DND-41 (cell line): ENCODE measurements at places on chromosomes 7 and 10.

DNA sequence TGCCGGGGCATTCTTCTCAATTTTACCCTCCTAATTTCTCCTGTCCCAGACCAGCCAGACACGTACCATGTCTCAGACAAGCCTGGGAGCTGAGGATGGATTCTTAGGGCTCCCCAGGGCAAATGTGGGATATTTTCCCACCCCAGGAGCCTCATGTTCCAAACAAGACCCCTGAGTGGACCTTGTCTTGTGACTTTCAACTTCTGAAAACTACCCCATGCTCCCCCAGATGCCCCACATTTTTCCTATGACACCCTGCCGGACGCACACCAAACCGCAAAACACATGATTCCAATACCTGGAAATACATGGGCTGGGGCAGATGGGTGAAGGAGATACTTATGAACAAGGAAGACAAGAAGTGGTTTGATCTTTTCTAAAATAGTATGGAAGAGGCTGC lies 874 bp downstream of the GIMAP5 start:
- DNase-seq = peak; percentile 65
- peak overlapping the region; percentile 95 for H3K27ac ChIP-seq
- no peaks in the 10 kb centered on the region for H3K27me3 ChIP-seq
- peaks cover 81% of the 10 kb centered on the region for H3K4me1 ChIP-seq

DNA sequence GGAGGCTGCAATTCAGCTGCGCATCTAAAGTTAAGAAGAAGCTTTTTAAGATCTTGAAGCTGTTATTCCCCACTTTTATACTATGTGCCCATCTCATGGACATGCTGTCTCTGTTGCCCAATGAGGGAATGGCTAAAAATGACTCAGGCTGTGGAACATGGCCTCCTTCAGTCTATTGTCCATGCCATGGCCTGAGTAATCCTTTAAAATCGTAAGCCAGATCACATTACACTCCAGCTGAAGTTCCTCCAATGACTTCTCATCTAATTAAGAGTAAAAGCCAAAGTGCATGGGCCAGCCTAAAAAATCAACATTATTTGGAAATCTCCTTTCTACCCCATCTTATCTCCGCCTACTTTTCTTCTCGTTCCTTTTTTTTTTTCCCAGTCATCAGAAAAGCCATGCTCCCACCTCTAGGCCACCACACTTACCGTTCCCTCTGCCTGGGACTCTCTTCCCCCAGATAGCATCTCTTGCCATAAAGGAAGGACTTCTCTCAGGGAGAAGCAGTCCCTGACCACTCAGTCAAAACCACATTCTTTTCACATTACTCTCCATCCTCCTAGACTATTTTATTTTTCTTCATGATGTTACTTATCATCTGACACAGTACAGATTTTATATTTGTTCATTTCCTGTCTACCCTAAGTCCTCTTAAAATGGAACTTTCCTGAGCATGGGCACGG lies 337.4 kb downstream of the PRPF18 start:
- H3K4me3 ChIP-seq = no peak overlapping the region
- peaks cover 5% of the 10 kb centered on the region for H3K27me3 ChIP-seq
- no peaks in the 10 kb centered on the region for H3K4me1 ChIP-seq
- no peaks in the 10 kb centered on the region for H3K36me3 ChIP-seq
- DNase-seq = no peak

GRCh38 chr10:129642427-129642826 lies 175.4 kb downstream of the MGMT start:
- no peaks in the 10 kb centered on the region for H3K27me3 ChIP-seq
- no peak overlapping the region for H3K4me3 ChIP-seq
- peaks cover 9% of the 10 kb centered on the region for H3K4me1 ChIP-seq
- no peak overlapping the region for H3K27ac ChIP-seq
- H3K36me3 ChIP-seq = no peaks in the 10 kb centered on the region; the same call in 1 of the 2 replicates
- DNase-seq = no peak

DNA sequence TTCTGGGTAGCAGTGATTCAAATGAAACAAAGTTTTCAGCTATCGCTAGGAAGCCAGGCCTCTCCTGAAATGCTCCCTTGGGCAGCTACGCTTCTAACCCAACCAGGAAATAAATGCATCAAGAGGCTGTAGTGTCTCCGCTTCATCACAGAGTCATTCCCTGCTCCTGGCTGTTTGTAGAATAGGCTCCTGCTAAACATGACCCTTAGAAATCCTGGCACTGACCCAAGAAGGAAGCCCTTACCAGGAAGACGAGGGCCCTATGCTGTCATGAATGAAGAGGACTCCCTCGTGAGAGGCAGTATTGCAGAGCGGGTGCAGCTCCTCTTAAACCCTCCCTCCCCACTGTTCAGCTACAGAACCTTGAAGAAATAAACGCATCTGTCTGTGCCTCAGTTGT lies 48.3 kb downstream of the NOD1 start:
- H3K4me1 ChIP-seq = no peaks in the 10 kb centered on the region
- H3K27me3 ChIP-seq = no peaks in the 10 kb centered on the region
- H3K4me3 ChIP-seq = no peak overlapping the region
- no peak for DNase-seq
- no peak overlapping the region for H3K27ac ChIP-seq

DNA sequence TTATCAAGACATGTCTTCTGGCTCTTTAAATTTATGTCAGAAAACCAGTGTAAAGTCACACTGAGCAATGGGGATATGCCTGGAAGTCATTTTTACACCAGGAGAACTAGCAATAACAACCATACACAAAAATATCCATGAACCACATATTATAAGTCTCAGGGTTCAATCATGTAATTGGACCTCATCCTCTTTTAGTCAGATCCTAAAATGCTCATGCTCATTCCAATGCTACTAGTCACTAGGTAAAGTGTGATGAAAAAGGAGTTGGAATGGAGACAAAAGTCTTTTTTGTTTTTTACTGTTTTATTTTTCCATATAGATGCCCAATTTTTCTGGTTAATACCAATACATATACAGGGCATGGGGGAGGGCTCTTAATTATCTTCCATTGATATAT lies 306.1 kb downstream of the DGKB start:
- H3K27me3 ChIP-seq = no peaks in the 10 kb centered on the region
- no peaks in the 10 kb centered on the region for H3K4me1 ChIP-seq
- H3K36me3 ChIP-seq = no peaks in the 10 kb centered on the region
- H3K4me3 ChIP-seq = no peak overlapping the region
- H3K27ac ChIP-seq = no peak overlapping the region

GRCh38 chr7:140873434-140873833 lies 51.3 kb downstream of the BRAF start:
- no peak overlapping the region for H3K4me3 ChIP-seq
- no peak overlapping the region for H3K27ac ChIP-seq
- H3K36me3 ChIP-seq = no peaks in the 10 kb centered on the region
- peaks cover 24% of the 10 kb centered on the region; the same call in 1 of the 2 replicates for H3K4me1 ChIP-seq
- no peak for DNase-seq

DNA sequence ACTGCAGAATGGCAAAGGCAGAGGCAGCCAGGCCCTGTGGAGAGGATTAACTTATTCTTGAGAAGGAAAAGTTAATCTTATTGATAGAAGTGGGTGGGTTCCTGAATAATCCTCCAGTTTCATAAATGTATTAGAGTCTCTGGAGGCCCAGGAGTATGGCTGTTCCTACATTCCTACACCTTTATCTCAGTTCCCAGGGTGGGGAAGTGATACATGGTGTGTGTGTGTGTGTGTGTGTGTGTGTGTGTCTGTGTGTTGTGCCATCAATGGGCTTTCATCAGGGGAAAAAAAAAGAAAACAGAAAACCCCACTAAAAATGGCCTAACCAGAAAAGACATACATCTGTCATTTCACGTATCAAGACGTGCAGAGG lies 22.0 kb upstream of the GSDME start:
- no peak overlapping the region for H3K4me3 ChIP-seq
- H3K27me3 ChIP-seq = no peaks in the 10 kb centered on the region
- H3K27ac ChIP-seq = no peak overlapping the region
- no peak for DNase-seq
- no peaks in the 10 kb centered on the region for H3K36me3 ChIP-seq
- H3K4me1 ChIP-seq = no peaks in the 10 kb centered on the region

- no peak for DNase-seq
- H3K4me3 ChIP-seq = no peak overlapping the region
- no peaks in the 10 kb centered on the region for H3K27me3 ChIP-seq
- H3K27ac ChIP-seq = no peak overlapping the region
- no peaks in the 10 kb centered on the region for H3K4me1 ChIP-seq
Observed at GRCh38 chr10:105070952-105071351, 429.9 kb downstream of the SORCS3 start.

- DNase-seq = no peak
- no peaks in the 10 kb centered on the region for H3K36me3 ChIP-seq
- no peaks in the 10 kb centered on the region for H3K27me3 ChIP-seq
- no peak overlapping the region for H3K4me3 ChIP-seq
- no peaks in the 10 kb centered on the region for H3K4me1 ChIP-seq
- H3K27ac ChIP-seq = no peak overlapping the region
Observed at GRCh38 chr7:80187727-80188126, 53.1 kb downstream of the GNAI1 start.

- H3K4me1 ChIP-seq = no peaks in the 10 kb centered on the region
- no peaks in the 10 kb centered on the region for H3K36me3 ChIP-seq
- no peaks in the 10 kb centered on the region for H3K27me3 ChIP-seq
- no peak overlapping the region for H3K27ac ChIP-seq
Observed at GRCh38 chr7:83546586-83546985, 102.4 kb downstream of the SEMA3E start.

- no peak for DNase-seq
- no peak overlapping the region for H3K27ac ChIP-seq
- peaks cover 7% of the 10 kb centered on the region; the same call in 1 of the 2 replicates for H3K36me3 ChIP-seq
- no peak overlapping the region for H3K4me3 ChIP-seq
- no peaks in the 10 kb centered on the region for H3K4me1 ChIP-seq
Observed at GRCh38 chr7:30087371-30087770, 47.4 kb upstream of the MTURN start.

- H3K4me1 ChIP-seq = no peaks in the 10 kb centered on the region
- no peak overlapping the region for H3K4me3 ChIP-seq
- no peaks in the 10 kb centered on the region for H3K27me3 ChIP-seq
- DNase-seq = no peak
- no peak overlapping the region for H3K27ac ChIP-seq
Observed at GRCh38 chr7:151868396-151869108, 8.4 kb downstream of the PRKAG2 start.

GRCh38 chr7:891291-891690 lies 14.9 kb downstream of the GET4 start:
- H3K36me3 ChIP-seq = peaks cover 92% of the 10 kb centered on the region
- H3K4me1 ChIP-seq = no peaks in the 10 kb centered on the region
- H3K27me3 ChIP-seq = no peaks in the 10 kb centered on the region
- DNase-seq = no peak
- no peak overlapping the region for H3K4me3 ChIP-seq
